Left lobe of liver (tissue), 2 donors: ENCODE measurements at places on chromosomes 1 and 21.

DNA sequence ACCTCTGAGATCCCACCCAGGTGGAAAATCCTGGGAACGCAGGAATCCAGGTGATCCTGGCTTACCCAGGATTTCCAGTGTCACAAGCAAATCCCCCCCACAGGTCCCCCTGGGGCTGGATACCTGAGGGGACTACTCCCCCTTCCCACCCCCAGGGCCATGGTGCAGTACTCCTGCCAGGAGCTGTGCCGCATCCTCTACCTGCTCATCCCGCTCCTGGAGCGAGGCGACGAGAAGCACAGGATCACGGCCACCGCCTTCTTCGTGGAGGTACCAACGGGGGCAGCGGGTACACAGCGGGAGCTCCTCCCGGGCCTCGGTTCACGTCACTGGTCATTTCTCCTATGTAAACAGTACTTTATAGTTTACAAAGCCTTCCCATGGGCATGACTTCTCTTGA lies 20.4 kb upstream of the TTC4 start:
- no peak for DNase-seq

- DNase-seq: no peak
Observed at GRCh38 chr1:59215766-59216291, 81.1 kb upstream of the FGGY start.

- DNase-seq: peak; percentile 82
Observed at GRCh38 chr1:54488779-54489626, 59.0 kb upstream of the ACOT11 start.

- DNase-seq: no peak
Observed at GRCh38 chr1:96872757-96873156, 151.2 kb downstream of the PTBP2 start.

DNA sequence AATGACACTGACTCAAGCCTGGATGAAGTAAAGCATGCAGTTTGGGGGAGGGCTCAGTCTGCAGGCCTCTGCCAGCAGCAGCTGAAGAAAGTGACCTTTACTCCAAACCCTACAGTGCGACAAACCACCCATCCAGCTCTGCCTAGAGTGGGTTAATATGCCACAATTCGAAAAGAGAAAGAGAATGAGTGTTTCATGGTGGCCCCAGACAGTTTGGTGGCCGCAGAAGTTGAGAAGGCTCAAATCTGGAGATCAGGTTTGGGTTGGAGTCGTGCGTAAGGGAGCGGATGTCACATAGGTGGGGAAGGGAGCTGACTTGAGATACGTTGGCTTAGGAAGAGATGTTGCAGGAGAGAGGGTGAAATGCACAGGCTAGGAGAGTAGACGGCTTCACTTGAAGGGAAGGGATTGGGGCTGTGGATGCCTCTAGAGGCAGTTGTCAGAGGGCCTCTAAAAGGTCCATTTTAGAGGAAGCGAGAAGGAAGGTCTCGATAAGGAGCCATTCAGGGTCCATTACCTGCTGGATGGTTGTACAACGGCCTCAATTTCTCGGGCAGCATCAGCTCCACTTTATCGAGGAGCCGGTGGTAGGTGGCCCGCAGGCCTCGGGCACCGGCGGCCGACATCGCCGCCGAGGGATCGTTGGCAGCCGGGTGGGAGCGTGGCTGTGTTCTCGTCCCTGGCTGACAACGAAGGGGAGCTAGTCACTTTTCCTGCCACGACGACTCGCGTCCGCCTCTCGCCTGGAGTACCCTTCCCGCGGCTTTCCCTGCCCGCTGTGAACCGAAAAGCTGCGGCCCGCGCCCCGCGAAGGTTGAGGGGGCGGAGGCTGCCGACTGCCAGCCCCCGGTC lies 1.0 kb upstream of the DCAF6 start:
- DNase-seq: peak; percentile 65

DNA sequence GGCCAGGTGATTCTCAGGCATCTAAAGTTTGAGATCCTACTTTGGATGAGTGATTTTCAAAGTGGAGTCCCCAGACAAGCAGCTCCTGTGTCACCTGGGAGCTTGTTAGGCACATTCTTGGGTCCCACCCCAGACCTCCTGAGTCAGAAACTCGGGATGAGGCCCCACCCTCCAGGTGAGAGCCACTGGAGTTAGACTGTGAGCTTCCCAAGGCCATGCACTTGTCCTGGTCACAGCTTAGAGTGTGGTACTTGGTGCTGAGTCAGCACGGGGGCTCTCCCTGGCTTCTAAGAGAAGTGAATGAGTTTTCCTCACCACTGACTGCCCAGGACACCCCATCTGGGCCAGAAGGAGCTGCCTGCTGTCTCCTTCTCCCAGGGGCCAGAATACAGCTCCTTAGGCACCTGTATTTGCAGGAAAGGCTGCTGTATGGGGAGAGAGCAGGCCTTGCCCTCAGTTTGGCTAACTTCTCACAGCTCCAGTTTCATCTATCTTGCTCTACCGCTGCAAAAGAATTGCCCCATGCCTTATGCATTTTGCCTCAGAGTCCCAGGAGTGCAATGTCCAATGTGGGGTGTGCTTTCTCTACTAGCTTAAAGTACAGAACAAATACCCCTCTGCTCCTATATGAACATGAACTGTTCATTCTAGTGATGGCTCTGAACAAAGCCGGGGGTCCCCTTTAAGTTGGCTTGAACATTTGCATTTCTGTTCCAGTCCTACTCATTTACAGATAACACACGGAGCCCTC lies 98.1 kb downstream of the PSMG1 start:
- DNase-seq: no peak

DNA sequence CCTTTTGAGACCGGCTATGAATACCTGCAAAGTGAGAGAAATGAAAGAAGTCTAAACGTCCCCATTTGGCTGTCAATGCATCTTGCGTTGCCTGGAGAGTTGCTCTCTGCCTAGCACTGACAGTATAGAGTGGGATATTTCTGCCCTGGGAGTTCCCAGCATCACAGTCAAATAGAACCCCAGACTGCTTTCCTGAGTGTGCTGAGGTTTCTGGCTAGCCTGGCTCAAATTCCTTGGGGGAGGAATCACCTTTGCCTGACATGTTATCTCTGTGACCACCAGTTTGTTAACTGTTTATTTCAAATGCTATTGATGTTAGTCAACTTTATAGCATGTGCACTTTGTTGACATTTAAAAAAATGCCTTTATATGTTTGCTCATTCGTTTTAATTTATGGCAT lies 212.0 kb upstream of the FAM78B start:
- no peak for DNase-seq

DNA sequence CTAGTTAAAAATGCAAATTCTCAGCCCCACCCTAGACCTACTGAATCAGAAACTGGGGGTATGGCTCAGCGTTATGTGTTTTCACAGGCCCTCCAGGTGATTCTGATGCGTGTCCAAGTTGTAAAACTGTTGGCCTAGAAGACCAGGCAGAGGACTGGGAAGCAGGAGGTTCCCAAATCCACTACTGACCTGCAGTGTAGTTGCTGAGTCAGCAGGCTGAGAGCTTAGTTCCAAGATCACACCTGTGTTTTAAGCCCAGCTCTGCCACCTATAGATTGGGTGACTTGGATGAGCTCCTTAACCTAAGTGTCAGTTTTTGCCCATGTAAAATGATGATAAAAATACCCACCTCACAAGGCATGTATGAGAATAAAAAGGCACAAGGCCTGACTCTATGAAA lies 4.1 kb downstream of the GRHL3 start:
- DNase-seq: no peak

DNA sequence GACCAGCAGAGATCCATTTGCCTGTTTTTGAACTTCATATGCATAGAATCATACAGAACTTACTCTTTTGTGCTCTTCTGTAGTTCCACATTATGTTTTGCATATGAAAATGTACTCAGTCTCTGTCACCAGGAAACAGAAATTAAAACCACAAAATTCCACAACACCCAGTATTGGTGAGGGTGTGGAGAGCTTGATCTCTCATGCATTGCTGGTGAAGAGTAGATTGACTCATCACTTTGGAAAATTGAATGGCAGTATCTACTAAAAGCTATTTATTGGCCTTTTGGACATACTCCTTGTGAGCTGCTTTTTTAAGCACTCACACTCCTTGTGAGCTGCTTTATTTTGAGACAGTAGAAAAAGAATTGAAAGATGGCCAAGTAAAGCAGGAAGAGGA lies 43.3 kb downstream of the VTCN1 start:
- no peak for DNase-seq

- DNase-seq: no peak
Observed at GRCh38 chr1:58363585-58363984, 182.9 kb downstream of the OMA1 start.

DNA sequence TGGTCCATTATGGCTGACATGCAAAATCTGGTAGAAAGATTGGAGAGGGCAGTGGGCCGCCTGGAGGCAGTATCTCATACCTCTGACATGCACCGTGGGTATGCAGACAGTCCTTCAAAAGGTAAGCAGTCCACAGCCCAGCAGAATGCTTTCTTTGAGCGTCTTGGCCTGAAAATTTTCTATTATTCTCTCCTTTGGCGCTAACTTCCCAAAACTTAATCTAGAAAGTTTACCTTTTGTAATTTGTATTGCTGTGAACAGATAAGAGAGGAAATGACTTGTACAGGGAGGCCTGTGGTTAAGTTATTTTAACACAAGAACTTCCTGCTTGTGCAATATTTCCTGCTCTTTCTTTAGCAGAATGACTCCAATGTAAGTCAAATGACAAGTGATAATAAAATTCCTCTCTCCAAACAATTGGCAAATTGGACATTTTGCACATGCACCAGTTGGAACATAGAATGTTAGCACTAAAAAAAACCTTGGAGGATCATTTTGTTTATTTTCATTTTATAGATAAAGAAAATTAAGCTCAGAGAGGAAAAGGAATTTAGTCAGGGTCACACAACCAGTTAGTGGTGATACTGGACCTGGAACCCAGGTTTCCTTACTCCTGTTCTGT lies 18.9 kb downstream of the CAP1 start:
- no peak for DNase-seq

- no peak for DNase-seq
Observed at GRCh38 chr1:45442272-45442671, 48.7 kb downstream of the TESK2 start.

DNA sequence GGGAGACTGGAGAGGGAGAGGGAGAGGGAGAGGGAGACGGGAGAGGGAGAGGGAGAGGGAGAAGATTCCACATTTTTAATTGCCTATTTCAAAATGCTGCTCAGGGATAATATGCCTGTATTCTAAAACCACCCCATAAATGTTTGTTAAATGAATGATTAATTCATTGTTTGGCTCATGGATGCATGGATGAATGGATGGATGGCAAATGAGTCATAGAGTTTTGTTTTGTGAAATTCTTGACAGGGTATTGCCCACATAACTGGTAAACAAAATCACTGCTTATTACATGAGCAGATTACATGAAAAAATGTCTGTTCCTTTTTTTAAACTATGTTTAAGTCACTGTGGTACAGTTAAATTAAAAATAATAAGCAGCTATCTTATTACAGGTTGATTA lies 220.4 kb downstream of the ZP4 start:
- DNase-seq: no peak

DNA sequence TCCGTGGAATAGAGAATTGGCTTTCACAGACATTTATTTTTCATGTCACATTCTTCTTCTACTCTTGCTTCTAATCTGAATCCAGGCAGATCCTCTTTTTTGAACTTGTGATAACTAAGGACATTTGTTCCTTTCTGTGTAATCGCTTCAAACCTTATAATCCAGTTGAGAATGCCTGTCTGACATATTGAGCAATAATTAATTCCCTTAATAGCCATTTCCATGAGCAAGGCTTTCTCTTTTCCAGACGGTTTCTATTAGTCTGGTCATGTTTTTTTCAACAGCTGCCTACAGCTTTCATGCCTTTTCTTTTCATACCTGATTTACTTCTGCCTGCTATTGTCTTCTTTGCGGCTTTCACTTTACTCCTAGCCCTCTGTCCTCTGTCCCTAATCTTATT lies 163.4 kb downstream of the CYYR1 start:
- DNase-seq: no peak

DNA sequence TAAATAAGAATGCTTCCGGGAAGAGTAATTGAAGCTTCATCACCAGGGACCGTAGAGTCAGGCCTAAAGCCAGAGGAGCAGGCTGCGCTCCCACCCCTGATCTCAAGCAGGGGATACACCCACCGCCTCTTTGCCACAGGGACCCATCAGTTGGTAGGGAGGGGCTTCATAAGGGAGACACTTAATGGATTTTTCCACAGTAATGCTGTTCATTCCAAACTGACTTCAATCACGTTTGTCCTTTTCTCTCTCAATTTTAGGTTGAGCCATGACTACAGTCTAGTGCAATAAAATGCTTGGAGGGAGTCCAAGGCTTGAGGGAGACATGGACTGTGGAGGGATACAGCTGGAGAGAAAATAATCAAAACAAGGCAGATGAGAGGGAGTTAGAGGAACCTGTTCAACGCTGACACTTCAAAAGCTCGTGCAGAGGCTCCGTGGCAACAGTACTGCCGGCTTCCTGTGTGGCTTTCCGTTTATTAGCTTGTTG lies 111.5 kb downstream of the SEC16B start:
- DNase-seq: no peak

- no peak for DNase-seq
Observed at GRCh38 chr1:33375316-33375715, 54.4 kb upstream of the A3GALT2 start.
